ENCODE measurements at places on chromosomes 7 and 10.

- no peak for DNase-seq
These were observed 47.6 kb downstream of the MAP3K8 start for GRCh38 chr10:30481603-30482002.

DNA sequence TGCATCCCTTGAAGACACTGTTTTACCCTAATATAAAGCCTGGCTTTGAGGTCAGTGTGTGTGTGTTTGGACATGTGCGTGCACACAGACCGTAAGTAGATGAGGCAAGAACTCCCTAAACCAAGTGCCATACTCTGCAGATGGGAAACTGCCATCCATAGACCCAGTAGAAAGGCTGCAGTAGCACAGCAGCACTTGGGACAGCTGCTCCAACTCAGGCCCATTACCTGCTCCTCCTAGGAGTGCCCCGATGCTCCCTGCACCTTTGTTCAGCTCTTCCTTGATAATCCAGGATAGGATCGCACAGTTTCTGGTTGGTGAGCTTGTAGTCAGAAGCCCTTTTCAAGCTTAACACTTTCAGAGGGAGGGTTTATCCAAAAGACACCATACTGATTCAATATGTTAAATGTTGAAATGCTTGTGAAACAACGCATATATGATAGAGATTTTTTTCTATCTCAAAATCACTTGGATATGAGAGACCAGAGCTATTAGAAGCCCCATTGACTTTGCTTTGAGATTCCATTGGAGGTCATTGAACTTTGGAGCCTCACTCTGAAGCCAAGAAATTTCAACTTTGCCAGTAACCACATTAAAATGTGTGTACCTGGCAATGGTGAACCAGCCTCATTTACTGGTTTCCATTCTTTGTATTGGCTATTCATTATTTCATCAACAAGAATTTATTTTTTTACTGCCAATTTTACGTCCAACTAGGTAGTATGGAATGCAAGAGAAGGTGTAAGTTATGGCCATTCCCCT is 757.0 kb upstream of the GALNT17 start:
- DNase-seq = no peak

DNA sequence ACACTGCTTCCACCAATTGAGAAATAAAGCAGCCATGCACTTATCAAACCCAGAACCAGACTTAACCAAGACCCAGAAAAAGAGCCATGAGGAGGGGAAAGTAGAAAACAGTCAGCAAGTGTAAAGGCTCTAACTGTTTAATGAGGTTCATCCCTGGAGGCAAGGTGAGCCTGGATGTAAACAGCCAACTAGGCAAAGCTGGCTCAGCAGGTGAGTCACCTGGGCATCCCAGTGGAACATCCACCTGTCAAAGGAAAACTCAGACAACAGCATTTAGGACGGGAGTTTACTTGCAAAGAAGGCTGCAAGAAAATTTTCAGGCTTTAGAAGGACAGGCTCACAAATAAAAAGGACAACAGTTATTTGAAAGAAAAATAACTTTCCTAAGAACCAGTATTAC is 153.0 kb downstream of the SNX13 start:
- no peak for DNase-seq

DNA sequence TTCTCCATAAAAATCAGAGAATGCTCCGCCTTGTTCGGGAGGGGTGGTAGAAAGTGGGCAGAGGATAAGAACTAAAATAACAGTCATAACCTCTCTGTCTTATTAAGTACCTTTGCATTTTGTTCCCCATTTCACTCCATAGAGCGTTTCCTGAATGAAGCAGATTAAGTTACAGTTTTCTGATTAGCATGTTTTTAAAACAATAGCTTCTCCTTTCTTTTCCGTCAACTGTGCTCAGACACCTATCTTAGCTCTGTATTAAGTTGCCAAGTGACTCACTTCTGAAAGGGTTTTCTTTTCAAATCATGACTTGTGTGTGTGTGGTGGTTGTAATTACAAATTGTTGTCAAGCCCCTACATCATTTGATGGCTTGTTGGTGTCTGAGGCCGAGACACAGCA is 1.4 kb downstream of the HABP2 start:
- no peak for DNase-seq

GRCh38 chr7:113113912-113114311 is 4.4 kb downstream of the SMIM30 start:
- DNase-seq = no peak

All from HL-60 (cell line).